Naive thymus-derived CD4-positive, alpha-beta T cell (primary cell): ENCODE measurements at places on chromosomes 4 and X.

DNA sequence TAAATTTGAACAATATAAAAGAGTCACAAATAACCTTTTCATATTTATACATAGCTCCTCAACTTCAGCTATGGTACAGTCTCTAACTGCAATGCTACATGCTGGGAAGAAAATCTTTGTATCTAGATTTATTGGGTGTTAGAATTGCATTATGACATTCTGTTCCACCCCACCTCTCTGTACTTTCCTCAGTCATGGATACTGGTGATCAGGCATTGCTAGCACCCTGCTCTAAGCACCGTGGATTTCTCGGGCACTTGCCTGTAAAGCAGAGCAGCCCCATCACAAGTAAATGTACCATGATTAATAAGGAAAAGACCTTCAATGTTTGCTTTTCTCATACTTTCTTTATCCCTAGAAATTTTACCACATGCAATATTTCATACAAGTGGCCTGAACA lies 1028.9 kb upstream of the INTU start:
- DNase-seq, result no peak

DNA sequence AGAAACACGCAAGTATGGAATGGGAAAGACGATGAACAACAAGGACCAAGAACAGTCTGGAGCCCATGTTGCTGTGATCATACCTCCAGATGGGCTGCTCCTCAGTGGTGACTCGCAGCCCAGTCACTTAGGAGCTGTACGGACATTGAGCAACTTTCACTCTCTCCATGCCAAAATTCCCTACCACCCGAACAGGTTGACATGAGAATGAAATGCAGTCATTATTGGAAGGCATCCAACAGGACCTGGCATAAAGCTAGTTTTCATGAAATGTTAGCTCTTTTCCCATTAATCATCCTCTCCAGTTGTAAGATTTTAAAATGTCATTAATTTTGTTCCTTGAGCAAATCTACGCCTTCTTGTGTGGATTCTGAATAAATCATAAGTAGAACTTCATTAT lies 82.7 kb upstream of the GPM6B start:
- DNase-seq, result no peak

DNA sequence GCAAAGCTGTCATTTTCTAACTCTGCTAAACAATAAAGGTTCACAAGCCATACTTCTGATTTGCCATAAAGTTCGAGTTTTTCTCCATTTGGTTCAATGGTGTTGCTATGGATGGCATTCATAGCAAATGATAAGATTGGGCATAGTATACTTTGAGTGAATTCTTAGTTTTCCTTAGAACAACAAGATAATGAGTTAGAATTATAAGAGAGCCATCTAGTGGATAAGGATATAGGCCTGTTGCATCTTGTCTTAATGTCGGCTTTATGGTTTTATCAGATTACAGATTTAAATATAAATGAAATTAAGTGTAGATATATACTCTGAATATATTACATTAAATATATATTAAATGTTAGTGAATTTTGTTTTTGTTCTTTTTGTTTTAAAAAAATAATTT lies 644.6 kb downstream of the IL1RAPL1 start:
- DNase-seq, result no peak

GRCh38 chrX:49106930-49107329 lies 16.6 kb downstream of the GPKOW start:
- DNase-seq, result no peak

- no peak for DNase-seq
Measured at GRCh38 chrX:14871767-14872166, 1.1 kb downstream of the FANCB start.

- DNase-seq, result no peak
Measured at GRCh38 chr4:180296036-180296599, 1947.1 kb upstream of the TENM3 start.

- no peak for DNase-seq
Measured at GRCh38 chr4:15832523-15833451, 54.7 kb downstream of the CD38 start.

GRCh38 chr4:68744368-68744767 lies 71.4 kb upstream of the UGT2B10 start:
- no peak for DNase-seq

- DNase-seq, result no peak
Measured at GRCh38 chrX:69319376-69319775, 154.1 kb upstream of the PJA1 start.

GRCh38 chr4:88327665-88328064 lies 43.3 kb upstream of the PPM1K start:
- DNase-seq, result no peak

DNA sequence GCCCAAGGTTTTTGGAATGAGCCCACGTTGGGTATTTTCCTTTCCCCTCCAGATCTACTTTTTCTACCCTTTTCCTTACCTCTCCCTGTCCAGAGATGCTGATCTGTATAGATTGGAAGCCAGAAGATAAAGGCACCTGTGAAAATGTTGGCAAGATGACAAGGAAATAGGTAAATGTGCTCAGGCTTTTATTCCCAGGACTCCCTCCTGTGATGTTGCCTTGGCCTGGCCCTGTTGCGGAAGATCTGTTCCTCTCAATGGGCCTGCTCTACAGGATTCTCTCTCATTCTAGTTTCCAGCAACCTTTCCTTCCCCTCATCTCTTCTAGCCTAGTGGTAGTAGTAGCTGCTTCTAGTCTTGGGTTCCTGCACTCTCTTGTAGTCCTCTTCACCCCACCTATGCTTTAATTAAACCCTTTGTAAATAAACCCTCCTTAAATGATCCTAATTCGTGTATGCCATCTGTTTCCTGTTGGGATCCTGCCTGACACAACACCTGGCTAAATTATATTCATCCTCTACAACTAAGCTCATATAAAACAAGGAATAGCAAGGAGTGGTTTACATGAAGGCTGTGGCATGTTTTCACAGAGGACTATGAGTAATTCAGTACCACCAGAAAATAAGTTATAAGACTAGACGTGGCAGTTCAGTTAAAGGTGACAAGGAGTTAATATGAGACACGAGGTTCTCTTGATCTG lies 95.7 kb upstream of the MAOA start:
- DNase-seq, result no peak

- no peak for DNase-seq
Measured at GRCh38 chr4:25835384-25835783, 27.4 kb downstream of the SEL1L3 start.

- DNase-seq, result no peak
Measured at GRCh38 chr4:165874072-165874790, 1.2 kb downstream of the TLL1 start.

- no peak for DNase-seq
Measured at GRCh38 chrX:47540754-47541538, 20.1 kb upstream of the ARAF start.

GRCh38 chrX:97787849-97788248 lies 904.1 kb downstream of the RPA4 start:
- no peak for DNase-seq

DNA sequence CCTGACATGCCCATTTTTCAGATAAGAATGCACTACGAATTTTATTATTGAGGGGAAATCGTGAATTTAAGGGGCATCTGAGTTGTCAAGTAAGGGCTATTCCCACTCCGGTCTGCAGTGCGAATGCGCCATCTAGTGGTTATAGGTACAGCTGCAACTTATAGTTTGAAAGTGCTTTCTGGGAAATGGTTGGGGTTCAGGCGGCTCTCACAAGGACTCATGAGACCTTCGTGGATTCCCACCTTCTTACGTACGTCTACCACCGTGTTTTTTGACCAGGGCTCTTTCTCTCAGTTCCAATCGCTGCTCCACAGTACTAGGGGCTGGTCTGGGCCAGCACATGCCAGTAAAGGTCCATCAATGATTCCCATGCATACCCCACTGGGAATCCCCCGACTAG lies 12.3 kb downstream of the MSL3 start:
- no peak for DNase-seq

- no peak for DNase-seq
Measured at GRCh38 chrX:131279197-131279596, 9.9 kb downstream of the IGSF1 start.

GRCh38 chr4:8280876-8281440 lies 11.4 kb downstream of the HTRA3 start:
- DNase-seq, result no peak

GRCh38 chrX:51494409-51494808 lies 2.0 kb downstream of the NUDT11 start:
- DNase-seq, result no peak

- no peak for DNase-seq
Measured at GRCh38 chr4:4456351-4456750, 69.4 kb downstream of the NSG1 start.

- peak; percentile 55 for DNase-seq
Measured at GRCh38 chrX:81195712-81196111, 6.0 kb downstream of the HMGN5 start.

GRCh38 chrX:7330556-7330955 lies 182.6 kb upstream of the PUDP start:
- no peak for DNase-seq

GRCh38 chr4:144699565-144699964 lies 53.6 kb downstream of the HHIP start:
- DNase-seq, result no peak

DNA sequence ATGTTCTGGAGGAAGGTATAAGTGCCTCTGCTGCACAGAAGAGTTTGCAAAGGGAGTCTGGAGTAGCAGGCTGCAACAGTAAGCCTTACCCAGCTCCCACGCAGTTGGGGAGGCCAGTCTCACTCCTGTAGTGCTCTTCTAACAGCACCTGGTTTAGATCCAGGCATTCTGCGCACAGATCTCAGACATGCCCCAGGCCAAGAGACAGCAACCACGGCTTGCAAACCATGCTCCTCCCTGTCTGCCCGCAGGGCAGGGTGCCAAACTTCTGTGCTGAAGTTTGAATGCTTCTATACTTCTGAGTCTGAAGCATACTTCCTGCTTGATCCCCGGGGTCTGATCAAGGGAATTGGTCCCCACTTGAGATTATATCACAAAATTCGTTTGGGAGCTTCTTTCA lies 106.3 kb downstream of the LINC00632 start:
- DNase-seq, result no peak

GRCh38 chrX:106613277-106613676 lies 1.5 kb downstream of the RADX start:
- no peak for DNase-seq

GRCh38 chr4:12912896-12913418 lies 571.2 kb downstream of the RAB28 start:
- DNase-seq, result no peak

GRCh38 chrX:21873063-21873775 lies 17.4 kb downstream of the YY2 start:
- no peak for DNase-seq
